ENCODE measurements at places on chromosomes 12 and 14. TPM values are rescaled to one million over a fixed set of nuclear protein-coding genes. Genes with fewer than 3 reads are reported as not detected.

Gene EPYC
- total RNA-seq, result 5.6 TPM

Gene A2ML1
- total RNA-seq, result not detected

Gene KLRC2
- not detected for total RNA-seq

Gene DGLUCY
- total RNA-seq, result 31.2 TPM

Gene GDF3
- total RNA-seq, result not detected

GRCh38 chr14:88188745-88189416 lies 134.2 kb downstream of the KCNK10 start:
- DNase-seq, result no peak

DNA sequence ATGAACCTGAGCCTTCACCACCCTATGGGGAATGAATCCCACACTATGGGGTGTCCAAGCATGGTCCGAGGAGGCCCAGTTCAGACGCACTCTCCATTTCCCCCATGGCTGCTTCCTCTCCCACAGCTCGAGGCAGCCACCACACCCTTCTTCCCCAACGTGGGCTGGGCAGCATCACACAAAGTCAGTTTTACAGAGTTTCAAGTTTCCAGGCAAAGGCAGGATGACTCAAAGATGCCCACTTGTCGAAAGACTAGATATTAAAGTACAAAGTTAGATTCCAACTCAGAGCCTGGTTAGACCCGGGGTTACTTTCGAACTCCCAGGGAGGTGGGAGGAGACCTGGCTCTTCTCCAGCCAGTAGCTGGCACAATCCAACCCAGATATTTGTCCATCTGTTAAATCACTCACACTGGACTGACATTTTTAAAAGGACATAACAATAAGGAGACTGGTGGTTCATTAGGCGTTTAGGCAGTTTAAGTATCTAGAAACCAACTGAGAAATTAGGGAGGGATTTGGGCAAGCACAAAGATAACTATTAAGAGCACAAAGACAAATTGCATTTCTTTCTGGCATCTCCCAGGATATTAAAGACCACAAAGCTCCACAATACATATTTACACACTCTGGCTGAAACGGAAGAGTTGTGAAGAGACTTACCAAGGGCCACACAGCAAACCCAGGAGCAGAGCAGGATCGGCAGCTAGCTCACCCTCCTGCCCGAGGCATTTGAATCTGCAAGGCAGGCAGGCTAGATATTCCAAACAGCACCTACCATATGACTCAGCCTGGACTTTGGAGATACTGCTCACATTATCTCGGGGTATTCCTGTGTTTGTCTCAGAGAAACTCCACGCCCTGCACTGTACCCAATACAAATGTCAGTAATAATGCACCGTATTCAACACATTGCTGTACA lies 34.8 kb downstream of the TMCC3 start:
- peak; percentile 36 for DNase-seq

GRCh38 chr12:124633365-124634362 lies 66.3 kb upstream of the NCOR2 start:
- no peak for DNase-seq

DNA sequence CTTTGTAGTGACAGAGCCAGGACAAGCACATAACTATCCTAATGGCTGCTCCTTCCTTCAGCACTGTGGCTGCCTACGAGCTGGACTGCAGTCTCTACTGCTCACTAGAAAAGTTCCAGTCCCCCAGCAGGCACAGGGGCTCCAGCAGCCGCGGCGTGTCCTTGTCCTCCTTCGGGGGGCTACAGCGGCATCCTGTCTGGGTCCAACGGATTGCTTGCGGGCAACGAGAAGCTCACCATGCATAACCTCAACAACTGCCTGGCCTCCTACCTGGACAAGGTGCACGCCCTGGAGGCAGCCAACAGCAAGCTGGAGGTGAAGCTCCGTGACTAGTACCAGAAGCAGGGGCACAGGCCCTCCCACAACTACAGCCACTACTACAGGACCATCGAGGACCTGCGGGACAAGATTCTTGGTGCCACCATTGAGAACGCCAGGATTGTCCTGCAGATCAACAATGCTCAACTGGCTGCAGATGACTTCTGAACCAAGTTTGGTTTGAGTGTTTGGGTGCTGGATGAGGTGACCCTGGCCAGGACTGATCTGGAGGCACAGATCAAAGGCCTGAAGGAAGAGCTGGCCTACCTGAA lies 169.4 kb downstream of the NDUFA12 start:
- no peak for DNase-seq

DNA sequence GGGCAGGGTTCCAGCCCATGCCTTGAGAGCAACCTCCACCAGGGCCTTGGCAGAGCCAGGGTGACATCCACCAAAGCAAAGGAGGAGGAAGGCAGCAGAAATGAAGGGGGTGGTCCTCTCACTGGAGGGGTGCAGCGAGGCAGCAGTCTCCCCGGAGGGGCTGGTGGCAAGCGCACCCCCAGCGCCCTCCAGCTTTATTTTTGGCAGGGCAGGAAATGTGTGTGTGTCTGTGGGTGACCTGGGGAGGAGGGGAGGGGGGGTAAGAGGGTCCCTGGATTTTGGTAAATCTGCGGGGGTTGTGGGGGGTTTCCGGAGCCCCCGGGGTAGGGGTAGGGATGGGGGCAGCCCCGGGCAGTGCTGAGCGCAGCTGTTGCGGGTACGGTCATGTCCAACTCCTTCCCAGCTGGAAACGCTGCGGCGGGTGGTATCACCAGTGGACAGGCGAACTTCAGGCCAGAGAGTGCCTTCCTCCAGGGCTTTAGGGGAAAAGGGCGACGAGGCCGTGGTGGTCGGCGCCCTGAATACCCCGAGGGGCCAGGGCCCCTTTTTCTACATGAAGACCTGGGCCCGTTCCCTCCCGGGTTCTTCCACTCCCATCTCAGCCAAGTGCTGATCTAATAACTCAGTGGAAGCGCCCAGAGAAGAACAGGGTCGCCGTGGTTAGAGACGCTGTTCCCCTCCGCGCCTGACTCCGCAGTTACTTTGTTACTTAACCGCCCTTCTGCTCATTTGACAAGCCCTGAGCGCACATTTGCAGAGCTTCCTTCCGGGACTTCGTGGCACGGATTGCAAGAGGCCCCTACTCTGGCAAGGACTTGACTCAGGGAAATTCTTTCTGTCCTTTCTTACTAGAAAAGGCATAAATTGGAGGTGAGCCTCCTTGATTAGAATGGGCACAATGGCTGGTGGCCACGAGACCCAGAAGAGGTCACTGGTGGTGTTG lies 55.2 kb downstream of the FOS start:
- no peak for DNase-seq

GRCh38 chr12:92582893-92583292 lies 119.9 kb upstream of the PLEKHG7 start:
- no peak for DNase-seq
